ENCODE measurements at places on chromosomes 2 and 18.

GRCh38 chr2:172739661-172740266 is 4.1 kb downstream of the RAPGEF4 start:
- no peaks in the 10 kb centered on the region for H3K36me3 ChIP-seq
- H3K27me3 ChIP-seq: peaks cover 40% of the 10 kb centered on the region
- H3K4me3 ChIP-seq: no peak overlapping the region

GRCh38 chr2:3492951-3493614 is 26.2 kb downstream of the ADI1 start:
- no peaks in the 10 kb centered on the region for H3K4me1 ChIP-seq
- no peak for DNase-seq
- no peak overlapping the region for H3K27ac ChIP-seq

DNA sequence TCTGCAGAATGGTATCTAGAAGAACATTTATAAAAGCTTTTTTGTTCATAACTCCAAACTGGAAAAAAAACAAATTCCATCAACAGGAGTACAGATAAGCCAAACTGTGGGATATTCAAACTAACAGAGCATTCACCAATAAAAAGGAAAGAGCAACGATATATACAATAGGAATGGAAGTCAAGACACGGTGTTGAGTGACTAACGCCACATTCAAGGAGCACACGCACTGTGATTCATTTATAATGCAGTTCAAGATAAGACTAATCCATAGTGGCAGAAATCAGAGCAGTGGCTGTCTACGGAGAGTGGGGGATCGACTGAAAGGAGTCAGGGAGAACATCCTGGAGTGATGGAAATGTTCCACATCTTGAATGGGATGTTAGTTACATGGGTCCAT is 70.7 kb downstream of the CABYR start:
- peaks cover 15% of the 10 kb centered on the region for H3K4me1 ChIP-seq
- H3K4me3 ChIP-seq: no peak overlapping the region
- no peaks in the 10 kb centered on the region for H3K36me3 ChIP-seq
- no peak overlapping the region for H3K27ac ChIP-seq
- H3K27me3 ChIP-seq: no peaks in the 10 kb centered on the region

DNA sequence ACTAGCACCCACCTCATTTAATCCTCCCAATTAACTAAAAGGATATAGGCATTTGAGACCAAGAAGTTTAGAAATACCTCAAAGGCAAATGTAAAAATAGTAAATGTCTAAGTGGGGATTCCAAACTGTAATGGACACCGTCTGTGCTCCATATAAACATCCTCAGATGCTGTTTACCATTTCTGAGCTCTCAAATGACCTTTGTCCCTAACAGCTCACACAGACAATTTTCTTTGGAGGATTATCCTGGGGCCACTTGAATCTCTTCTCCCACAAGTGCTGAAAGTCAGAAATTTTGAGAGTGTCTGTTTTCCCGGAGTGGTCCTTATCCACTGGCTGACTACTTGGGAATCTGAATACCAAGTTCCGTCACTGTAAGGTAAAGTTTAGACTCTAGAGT is 1418.9 kb downstream of the LRP1B start:
- no peak overlapping the region for H3K4me3 ChIP-seq
- no peaks in the 10 kb centered on the region for H3K27me3 ChIP-seq
- H3K27ac ChIP-seq: no peak overlapping the region
- DNase-seq: no peak
- H3K4me1 ChIP-seq: no peaks in the 10 kb centered on the region

- no peak overlapping the region for H3K27ac ChIP-seq
- H3K36me3 ChIP-seq: peaks cover 23% of the 10 kb centered on the region
- H3K4me1 ChIP-seq: peaks cover 9% of the 10 kb centered on the region
Measured at GRCh38 chr2:238169048-238169707, 10.4 kb downstream of the ERFE start.

DNA sequence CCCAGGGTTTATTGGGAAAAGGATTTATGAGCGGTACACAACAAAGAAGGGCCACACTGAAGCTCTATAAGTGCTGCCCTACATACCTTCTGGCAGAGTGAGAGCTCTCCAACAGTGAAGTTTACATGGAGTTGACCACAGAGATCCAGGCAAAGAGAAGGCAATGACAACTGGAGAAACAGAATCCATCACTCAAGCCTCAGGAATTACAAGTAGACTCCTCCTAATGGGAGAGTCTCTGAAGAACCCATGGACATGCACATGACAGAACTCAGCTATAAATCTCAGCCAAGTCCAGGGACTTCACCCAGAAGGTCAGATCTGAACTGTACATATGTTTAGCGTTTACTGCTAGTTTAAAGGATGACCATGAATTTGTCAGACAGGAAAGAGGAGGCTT is 164.7 kb downstream of the DNAH7 start:
- no peaks in the 10 kb centered on the region for H3K27me3 ChIP-seq
- H3K36me3 ChIP-seq: no peaks in the 10 kb centered on the region
- H3K27ac ChIP-seq: no peak overlapping the region
- no peaks in the 10 kb centered on the region for H3K4me1 ChIP-seq

GRCh38 chr18:25225151-25225550 is 126.8 kb downstream of the ZNF521 start:
- H3K27ac ChIP-seq: no peak overlapping the region
- no peaks in the 10 kb centered on the region for H3K27me3 ChIP-seq
- peaks cover 15% of the 10 kb centered on the region for H3K36me3 ChIP-seq
- H3K4me1 ChIP-seq: peaks cover 16% of the 10 kb centered on the region
- no peak overlapping the region for H3K4me3 ChIP-seq

- H3K36me3 ChIP-seq: no peaks in the 10 kb centered on the region
- H3K27me3 ChIP-seq: peaks cover 6% of the 10 kb centered on the region
- H3K4me3 ChIP-seq: no peak overlapping the region
- H3K27ac ChIP-seq: no peak overlapping the region
Measured at GRCh38 chr18:24414349-24415003, 12.0 kb upstream of the IMPACT start.

DNA sequence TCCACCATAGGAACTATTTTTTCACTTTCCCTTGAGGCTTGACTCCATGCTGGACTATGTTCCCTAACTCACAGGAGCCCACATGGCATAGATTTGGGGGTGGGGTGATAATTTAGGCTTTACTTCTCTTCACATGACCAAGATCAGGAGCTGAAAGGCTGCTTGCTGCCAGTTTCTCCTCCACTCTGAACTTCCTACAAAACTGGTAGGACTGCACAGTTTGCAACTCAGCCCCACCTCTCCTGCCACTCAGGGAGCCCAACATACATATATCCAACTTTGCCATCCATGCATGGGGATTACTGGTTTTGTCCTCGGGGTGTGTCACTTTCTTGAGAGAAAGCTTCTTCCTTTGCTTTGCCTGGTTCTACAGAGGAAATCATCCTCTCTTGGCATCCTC is 14.2 kb downstream of the INO80D start:
- DNase-seq: no peak
- H3K27ac ChIP-seq: no peak overlapping the region
- H3K4me3 ChIP-seq: no peak overlapping the region
- peaks cover 4% of the 10 kb centered on the region for H3K4me1 ChIP-seq
- no peaks in the 10 kb centered on the region for H3K27me3 ChIP-seq
- no peaks in the 10 kb centered on the region for H3K36me3 ChIP-seq

DNA sequence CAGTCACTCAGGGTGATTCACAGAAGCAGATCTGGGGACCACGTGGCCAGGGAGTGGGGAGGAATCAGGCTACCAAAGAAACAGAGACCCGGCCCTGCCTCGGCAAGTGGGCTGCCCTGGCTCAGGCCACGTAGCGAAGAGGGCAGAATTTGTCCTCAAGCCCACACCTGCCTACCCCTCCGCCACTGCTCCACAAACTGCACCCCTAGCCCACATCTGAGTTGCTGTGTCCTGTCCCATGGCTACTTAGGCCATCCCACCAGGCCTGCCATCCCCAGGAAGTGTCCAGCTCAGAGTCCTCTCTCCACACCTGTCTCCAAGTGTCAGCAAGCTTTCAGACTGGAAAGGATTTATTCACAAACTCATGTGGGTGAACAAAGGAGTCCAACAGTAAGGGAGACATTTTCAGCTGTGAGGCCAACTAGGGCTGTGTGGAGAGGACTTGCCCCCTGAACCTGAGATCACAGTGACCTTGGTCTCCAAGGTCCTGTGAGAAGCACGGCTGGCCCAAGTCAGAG is 31.7 kb upstream of the ASPRV1 start:
- DNase-seq: no peak
- H3K4me3 ChIP-seq: no peak overlapping the region
- H3K36me3 ChIP-seq: no peaks in the 10 kb centered on the region
- H3K27me3 ChIP-seq: no peaks in the 10 kb centered on the region
- no peak overlapping the region for H3K27ac ChIP-seq
- H3K4me1 ChIP-seq: no peaks in the 10 kb centered on the region

- no peak for DNase-seq
- no peaks in the 10 kb centered on the region for H3K4me1 ChIP-seq
- H3K27ac ChIP-seq: no peak overlapping the region
- H3K27me3 ChIP-seq: no peaks in the 10 kb centered on the region
Measured at GRCh38 chr2:16068552-16068940, 128.2 kb downstream of the MYCN start.

DNA sequence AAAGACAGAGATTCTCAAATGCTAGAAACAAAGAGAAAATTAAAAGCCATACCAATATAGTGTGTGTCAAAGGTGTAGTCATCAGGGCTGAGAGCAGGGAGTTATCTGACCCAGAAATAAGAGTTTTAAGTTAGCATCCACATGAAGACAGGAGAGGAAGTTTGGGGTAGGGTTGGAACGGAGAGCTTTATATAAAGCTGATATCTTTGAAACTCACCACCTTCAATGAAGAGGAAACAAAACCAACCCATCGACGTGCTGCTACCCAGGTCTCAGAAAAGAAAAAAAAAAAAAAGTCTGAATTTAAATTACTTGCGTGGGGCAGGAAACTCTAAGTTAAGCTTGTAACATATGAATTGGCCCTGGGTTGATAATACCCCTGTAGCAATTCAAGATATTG is 42.4 kb downstream of the ARL4C start:
- H3K27me3 ChIP-seq: no peaks in the 10 kb centered on the region
- DNase-seq: no peak
- no peaks in the 10 kb centered on the region for H3K36me3 ChIP-seq

- H3K27ac ChIP-seq: no peak overlapping the region
- no peaks in the 10 kb centered on the region for H3K36me3 ChIP-seq
- H3K27me3 ChIP-seq: no peaks in the 10 kb centered on the region
- no peak for DNase-seq
- peaks cover 31% of the 10 kb centered on the region for H3K4me1 ChIP-seq
Measured at GRCh38 chr2:54204476-54204875, 51.6 kb downstream of the TSPYL6 start.

DNA sequence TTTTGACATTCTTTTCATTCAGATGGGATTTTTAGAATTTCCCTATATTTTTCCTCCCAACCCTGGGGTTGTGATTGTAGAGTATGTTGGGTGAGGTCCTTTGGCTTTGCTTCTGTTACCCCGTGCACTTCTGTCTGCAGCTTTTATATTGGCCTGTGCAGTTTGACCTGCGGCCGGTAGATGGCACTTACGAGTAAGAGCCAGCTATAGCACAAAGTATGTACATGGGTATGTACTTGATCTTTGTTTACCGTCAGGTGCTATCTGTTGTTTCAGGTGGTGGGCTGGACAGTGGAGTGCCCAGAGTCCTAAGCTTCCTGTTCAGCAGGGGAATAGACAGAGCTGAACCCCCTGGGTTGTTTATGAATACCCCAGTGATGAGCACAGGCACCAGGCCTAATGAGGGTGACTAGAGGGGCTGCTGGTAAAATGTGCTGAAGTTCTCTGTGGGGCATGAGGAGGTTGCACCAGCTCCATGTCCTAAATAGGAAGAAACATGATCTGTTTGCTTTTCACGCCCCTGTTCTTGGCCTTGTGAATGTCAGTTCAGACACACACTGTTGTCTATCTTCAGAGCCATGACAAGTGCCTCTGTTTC is 58.9 kb upstream of the THUMPD2 start:
- H3K27me3 ChIP-seq: no peaks in the 10 kb centered on the region
- no peak overlapping the region for H3K4me3 ChIP-seq
- no peaks in the 10 kb centered on the region for H3K4me1 ChIP-seq
- H3K27ac ChIP-seq: no peak overlapping the region
- no peak for DNase-seq
- H3K36me3 ChIP-seq: no peaks in the 10 kb centered on the region

DNA sequence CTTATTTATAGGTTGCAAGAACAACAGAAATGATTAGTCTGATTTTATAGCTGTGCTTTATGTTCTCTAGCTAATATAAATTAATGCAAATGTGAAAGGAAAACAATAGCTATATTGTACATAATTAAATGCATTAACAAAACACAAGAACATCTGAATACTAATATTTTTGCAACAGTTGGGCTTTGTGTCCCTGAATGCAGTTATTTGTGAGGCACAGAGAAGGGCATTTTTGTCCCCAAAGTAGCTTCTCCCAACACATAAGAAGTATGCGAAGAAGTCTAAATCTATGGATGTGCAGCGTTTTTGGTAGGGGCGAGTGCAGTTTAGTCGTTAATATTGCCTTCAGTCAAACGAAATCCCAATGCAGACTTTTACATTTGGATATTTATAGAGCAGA is 110.0 kb downstream of the MBP start:
- no peak overlapping the region for H3K4me3 ChIP-seq
- peaks cover 8% of the 10 kb centered on the region for H3K36me3 ChIP-seq
- no peak overlapping the region for H3K27ac ChIP-seq
- H3K4me1 ChIP-seq: no peaks in the 10 kb centered on the region
- no peaks in the 10 kb centered on the region for H3K27me3 ChIP-seq
- DNase-seq: no peak

- no peaks in the 10 kb centered on the region for H3K36me3 ChIP-seq
- H3K27me3 ChIP-seq: no peaks in the 10 kb centered on the region
- H3K4me3 ChIP-seq: peak overlapping the region; percentile 47
- DNase-seq: no peak
Measured at GRCh38 chr18:13381331-13381730, 162.8 kb downstream of the LDLRAD4 start.

DNA sequence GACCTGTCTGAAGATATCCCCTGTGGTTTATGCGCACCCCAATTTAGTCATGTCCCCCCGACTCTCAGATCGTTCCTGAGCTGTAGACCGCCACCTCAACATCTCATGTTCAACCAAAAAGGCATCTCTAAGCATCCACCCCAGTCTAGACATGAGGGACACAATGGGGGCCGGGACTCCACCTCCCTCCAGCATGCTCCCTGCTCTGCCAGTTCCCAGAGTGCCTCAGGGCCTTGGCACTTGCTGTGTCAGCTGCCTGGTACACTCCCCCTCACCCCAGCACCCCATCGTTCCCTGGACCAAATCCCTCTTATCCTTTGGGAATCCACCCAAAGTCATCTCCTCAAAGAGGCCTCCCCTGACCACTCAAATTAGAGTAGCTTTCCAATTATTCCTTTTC is 22.2 kb downstream of the TNS1 start:
- H3K36me3 ChIP-seq: no peaks in the 10 kb centered on the region
- DNase-seq: no peak
- H3K4me1 ChIP-seq: peaks cover 32% of the 10 kb centered on the region
- H3K4me3 ChIP-seq: no peak overlapping the region
- no peaks in the 10 kb centered on the region for H3K27me3 ChIP-seq

DNA sequence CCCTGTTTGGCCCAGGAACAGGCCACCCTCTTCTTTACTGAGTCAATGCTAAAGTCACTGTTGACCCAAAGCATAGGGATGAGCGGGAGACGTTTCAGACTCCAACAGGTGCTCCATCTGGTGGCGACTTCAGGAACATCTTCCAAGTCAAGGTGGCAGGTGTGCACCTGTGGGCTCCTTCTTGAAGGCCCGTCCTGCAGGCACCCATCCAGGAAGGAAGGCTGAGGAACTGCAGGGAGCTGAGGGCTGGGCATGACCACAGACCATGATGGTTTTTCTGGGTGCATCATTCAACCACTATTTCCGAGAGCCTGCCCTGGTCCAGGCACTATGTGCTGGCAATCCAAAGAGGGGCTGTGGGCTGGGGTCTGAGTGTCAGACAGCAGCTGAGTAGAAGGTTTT is 142.8 kb downstream of the NDUFA10 start:
- no peaks in the 10 kb centered on the region for H3K27me3 ChIP-seq
- H3K4me3 ChIP-seq: no peak overlapping the region
- no peaks in the 10 kb centered on the region for H3K36me3 ChIP-seq
- H3K27ac ChIP-seq: no peak overlapping the region
- DNase-seq: no peak
